Endothelial cell of umbilical vein (primary cell): ENCODE measurements at places on chromosomes 2 and 18. TPM values are rescaled to one million over a fixed set of nuclear protein-coding genes. Genes with fewer than 3 reads are reported as not detected.
A peak's percentile ranks its signal among the peaks of the same experiment; 100 is the strongest.

DNA sequence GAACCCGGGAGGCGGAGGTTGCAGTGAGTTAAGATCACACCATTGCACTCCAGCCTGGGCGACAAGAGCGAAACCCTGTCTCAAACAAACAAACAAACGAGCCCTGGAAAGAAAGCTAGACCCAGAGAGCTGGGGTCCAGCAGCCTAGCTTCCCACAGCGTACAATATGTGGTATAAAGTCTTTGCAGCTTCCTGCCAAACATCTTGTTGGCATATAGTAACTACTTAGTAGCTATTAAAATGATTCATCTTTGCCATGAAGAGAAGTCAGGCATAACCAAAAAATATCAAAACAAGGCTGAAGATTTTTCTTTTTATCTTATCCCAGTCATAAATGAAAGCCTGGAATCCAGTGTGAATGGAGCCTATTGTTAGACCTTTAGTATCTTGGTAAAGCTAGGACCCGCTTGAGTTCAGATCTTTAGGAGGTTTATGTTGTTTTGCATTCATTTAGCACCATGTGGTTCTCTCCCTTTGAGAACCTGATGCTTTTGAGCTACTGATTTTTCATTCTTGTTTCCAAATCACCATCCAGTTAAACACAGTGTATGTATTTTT, 139.7 kb upstream of the NOSTRIN start:
- no peak for DNase-seq

DNA sequence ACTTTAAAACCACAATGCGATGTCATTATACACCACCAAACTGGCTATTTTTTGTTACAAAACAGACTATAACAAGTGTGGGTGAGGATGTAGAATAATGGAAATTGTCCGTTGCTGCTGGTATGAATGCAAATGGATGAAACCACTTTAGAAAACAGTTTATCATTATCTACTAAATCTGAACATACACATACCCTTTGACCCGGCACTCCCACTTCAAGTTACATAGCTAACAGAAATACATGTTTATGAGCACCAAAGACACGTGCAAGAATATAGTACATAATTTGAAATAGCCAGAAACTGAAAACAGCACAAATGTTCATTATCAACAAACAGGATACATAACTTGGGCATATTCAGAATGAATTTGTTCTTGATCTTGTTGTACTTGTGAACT, 206.4 kb upstream of the CHAC2 start:
- DNase-seq = no peak

GRCh38 chr2:224268441-224268840, 133.5 kb downstream of the FAM124B start:
- peak; percentile 18 for DNase-seq

DNA sequence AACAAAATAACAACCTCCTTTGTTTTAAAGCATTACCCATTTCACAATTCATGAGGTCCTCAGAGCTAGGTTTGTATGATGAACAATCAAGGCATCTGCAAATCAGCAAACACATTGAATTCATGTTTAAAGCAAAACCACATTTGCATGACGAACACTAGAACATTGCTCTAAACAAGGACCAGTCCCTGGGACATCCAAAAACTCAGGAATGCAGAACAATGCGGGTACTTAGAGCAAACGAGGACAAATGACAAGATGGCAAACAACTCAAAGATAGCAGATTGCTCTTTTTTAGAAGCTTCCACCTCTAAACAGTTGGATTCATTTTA, 45.7 kb upstream of the RALBP1 start:
- DNase-seq = no peak

Gene GPD2
- total RNA-seq = 29.3 and 37.0 TPM in 2 replicates

- DNase-seq = peak; percentile 12
Observed at GRCh38 chr2:148565272-148565894, 79.2 kb upstream of the EPC2 start.

DNA sequence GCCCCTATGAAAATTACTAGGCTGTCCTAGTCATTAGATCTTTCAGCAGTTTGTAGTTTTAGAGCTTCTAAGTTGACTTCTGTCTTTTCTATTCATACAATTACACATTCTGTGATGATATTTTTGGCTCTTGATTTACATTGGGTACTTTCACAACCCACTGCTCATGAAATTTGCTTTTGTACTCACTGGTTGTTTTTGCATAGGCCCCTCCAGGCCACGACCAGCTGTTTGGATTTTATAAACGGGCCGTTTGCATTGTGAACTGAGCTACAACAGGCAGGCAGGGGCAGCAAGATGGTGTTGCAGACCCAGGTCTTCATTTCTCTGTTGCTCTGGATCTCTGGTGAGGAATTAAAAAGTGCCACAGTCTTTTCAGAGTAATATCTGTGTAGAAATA, 193.8 kb downstream of the RPIA start:
- no peak for DNase-seq

Gene CPO
- not detected in 2 replicates for total RNA-seq

GRCh38 chr2:241632478-241633325, 4.3 kb downstream of the THAP4 start:
- DNase-seq = no peak

DNA sequence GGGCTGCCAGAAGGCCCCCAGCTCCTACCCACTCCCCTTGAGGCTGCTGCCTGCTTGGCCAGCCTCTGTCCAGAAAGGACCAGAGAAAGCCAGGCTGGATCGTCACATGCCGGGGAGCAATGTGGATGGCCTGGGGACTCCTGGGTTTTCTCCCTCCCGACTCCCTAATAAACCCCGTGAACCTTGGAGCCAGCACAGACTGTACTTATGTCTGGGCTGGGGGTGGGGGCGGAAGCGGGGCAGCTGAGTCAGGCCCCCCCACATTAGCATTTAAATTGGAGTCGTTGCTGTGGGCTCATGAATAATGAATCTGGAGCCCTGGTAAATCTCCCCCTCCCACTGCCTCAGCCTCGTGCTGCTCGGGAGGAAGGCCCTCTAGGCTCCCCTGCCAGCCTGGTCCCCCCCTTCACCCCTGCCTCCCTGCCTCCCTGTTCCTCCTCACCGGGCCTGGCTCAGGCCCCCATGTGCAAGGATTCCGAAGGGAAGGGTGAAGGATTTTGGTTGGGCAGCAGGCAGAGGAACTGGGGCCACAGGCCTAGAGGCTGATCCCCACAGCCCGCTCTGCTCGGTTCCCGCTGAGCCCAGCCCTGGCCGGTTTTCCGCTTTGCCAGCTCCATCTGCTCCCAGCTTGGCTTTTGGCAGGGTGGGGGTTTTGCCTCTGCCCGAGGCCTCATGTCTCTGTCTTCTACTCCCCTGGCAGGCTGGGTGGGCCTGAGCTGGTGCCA, 7.3 kb upstream of the ASIC4 start:
- no peak for DNase-seq

DNA sequence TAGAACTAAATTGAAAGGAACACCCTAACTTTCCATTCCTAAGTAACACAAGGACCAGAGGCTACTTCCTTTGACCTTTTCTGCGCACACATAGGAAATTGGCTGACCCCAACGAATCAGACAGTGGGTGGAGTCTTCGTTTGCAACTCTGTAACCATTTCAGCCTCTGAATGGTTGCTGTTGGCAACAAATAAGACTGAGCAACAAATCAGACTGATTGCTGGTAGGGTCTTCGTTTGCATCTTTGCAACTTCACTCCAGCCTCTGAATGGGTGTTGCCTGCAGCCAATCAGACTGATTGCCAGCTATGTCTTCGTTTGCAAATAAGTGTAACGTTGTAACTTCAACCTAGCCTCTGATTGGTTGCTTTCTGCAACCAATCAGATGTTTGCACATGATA, 34.6 kb downstream of the USP40 start:
- DNase-seq = no peak

Gene XDH
- not detected in 2 replicates for total RNA-seq

Gene POTEE
- 0.21 and 0.31 TPM in 2 replicates for total RNA-seq

Gene CHST9
- not detected in 2 replicates for total RNA-seq

Gene KLF7
- 42.9 and 53.7 TPM in 2 replicates for total RNA-seq

DNA sequence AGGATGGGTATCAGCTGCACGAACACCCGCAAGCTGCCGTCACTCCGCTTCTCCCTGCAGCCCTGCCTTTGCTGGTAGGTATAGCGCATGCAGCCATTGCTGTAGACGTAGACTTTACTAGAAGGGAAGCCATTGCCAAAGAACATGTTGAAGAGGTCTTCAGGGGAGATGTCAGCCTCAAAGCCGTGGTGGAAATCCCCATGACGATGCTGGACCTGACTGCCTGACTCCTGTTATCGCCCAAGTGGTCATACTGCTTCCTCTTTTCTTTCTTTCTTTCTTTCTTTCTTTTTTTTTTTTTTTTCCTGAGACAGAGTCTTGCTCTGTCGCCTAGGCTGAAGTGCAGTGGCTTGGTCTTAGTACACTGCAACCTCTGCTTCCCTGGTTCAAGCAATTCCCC, 68.7 kb upstream of the SPRED2 start:
- no peak for DNase-seq

GRCh38 chr2:134682726-134683125, 36.1 kb downstream of the TMEM163 start:
- DNase-seq = peak; percentile 76

GRCh38 chr2:26299471-26300101, 46.4 kb upstream of the SELENOI start:
- DNase-seq = peak; percentile 76

- DNase-seq = no peak
Observed at GRCh38 chr2:110104025-110104771, 11.4 kb downstream of the MALL start.

- DNase-seq = no peak
Observed at GRCh38 chr2:210063306-210063705, 60.9 kb downstream of the RPE start.

Gene RAB31
- 27.9 and 30.5 TPM in 2 replicates for total RNA-seq

- DNase-seq = no peak
Observed at GRCh38 chr2:216031960-216032689, 18.8 kb upstream of the MREG start.

Gene C2orf15
- total RNA-seq = not detected in 2 replicates

Gene SPDYA
- total RNA-seq = 0.92 and 1.6 TPM in 2 replicates

- DNase-seq = no peak
Observed at GRCh38 chr18:58024139-58024538, 19.9 kb upstream of the NEDD4L start.

Gene SFXN5
- total RNA-seq = 24.6 and 28.6 TPM in 2 replicates

GRCh38 chr18:74528478-74528877, 5.8 kb upstream of the CNDP1 start:
- no peak for DNase-seq

Gene IGFBP2
- 212 and 229 TPM in 2 replicates for total RNA-seq

DNA sequence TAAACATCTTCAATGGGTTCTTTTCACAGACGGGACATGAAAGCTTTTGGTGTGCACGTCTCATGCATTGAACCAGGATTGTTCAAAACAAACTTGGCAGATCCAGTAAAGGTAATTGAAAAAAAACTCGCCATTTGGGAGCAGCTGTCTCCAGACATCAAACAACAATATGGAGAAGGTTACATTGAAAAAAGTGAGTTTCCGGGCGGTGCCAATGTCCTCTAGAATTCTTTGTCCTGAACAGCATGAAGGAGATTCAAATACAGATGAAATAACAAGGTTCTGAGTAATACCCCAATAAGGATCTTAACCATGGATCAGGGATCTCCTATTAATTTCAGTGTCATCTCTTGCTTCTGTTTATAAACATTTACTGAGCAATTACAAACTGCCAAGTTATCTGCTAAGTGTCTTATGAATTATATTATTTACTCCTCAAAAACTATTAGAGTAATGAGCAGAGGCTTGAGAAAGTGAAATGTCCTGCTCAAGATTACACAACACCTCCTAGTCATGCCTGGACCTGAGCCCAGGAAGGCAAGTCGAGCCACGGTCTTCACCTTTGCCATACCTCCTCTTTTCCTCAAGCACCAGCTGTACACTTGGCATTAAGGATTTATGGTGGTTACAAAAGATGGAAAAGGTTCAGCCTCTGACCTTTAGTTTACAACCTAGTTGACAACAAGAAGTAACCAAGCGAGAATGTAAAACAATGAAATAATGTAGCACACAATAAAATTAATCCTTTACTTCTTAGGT, 22.6 kb downstream of the DHRS9 start:
- DNase-seq = no peak

DNA sequence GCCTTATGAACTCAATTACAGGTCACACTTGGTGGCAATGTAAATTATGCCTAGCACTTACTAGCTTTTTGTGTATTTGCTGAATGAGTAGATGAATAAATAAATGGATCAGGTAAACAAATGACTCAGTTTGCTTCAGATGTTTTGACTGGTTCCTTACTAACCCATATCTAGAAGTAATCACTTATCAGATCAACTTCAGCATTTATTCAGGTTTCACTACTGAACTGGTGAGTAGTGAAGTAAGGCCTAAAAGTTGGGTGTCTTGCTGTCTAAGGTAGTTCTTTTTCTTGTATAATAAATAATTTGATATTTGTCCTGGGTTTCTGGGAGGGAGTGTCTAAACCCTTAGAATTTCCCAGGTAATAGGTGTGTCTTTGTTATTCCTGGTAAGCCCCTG, 205.0 kb downstream of the UXS1 start:
- no peak for DNase-seq

Gene SLC14A1
- not detected in 2 replicates for total RNA-seq

DNA sequence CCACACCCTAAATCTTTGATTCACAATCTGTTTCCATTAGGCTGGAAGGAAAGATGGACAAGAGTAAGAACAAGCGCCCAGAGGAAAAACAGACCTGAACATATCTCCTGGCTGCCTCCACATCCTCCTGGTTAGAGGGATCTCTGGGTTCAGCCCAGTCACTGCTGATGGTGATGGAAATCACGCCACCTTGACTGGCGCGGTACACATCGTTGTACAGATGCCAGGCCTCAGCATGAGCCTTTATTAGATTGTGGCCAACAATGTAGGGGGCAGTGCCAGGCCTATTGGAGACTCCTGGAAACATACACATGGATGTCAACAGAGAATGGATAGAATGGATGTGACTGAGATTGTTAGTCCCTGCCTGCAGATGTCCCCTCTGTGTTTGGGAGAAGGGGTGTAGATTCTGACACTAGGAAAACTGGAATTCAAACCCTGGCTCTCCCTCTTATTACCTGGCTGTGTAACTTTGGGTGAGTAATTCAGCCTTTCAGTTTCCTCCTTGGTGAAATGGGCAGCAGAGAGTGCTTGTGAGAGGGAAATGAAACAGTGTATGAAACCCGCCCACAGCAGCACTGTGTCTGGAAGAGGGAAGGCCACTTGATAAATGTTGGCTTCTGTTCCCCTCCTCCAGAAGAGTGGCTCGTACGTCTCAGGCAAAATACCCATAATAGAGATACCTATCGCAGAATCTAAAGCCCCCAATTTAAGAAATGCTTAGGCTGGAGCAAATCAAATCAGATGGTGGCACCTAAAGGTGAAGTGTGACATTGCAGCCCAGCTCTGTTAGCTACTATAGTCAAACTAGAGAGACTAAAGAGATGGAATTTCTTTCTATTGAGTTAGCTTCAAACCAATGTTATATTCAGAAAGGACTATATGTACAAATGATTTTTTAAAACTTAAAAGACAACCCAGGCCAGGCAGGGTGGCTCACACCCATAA, 36.2 kb downstream of the LCT start:
- DNase-seq = no peak

DNA sequence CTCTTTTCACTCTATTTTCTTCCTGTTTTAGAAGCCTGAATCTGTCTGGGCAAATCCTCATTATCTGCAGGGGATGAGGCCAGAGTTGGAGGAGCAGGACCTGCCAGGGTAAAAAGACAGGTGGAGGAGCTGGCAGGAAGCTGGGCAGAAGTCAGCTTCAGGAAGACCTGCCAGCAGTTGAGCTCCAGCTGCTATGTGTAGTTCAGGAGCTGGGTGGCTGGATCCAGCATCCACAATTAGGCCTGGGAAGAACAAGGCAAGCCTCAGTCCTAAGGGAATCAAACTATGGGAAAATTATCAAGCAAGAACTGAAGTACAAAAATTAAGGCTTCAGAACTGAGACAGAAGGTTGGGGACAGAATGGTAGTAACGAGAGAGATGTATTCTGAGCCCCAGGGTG, 174.0 kb downstream of the MREG start:
- no peak for DNase-seq

Gene SPAST
- 23.0 and 24.9 TPM in 2 replicates for total RNA-seq
